Activated CD4-positive, alpha-beta T cell treated with anti-CD3 and anti-CD28 coated beads for 1 hour (primary cell): ENCODE measurements at places on chromosomes 4 and X.

- DNase-seq, result no peak
These were observed 207.5 kb downstream of the ANK2 start for GRCh38 chr4:113256946-113257345.

- no peak for DNase-seq
These were observed 94.3 kb downstream of the CT47B1 start for GRCh38 chrX:120781403-120781802.

GRCh38 chrX:7435822-7436221 is 287.9 kb upstream of the PUDP start:
- DNase-seq, result no peak

DNA sequence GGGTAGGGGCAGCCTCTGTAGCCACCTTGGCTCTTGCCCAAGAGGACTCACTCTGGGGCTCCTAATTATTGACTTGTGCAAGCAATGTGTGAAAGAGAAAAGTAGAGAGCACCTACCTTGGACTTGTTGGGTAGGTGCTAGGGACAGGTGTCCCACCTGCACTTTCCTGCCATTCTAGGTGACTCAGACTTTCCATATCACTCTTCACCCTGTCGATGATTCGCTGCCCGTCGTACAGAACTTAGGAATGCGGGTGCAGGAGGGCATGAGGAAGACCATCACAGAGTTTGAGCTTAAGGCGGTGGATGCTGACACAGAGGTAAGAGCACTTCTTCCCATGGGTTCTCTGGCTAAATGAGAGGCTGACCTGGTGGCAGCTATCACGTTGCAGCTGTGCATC is 87.3 kb upstream of the ANXA3 start:
- DNase-seq, result no peak

GRCh38 chr4:75547647-75548387 is 8.0 kb upstream of the ODAPH start:
- DNase-seq, result no peak

GRCh38 chrX:149711545-149712236 is at the start of gene MAGEA11:
MAGEA11 (plus strand) TSS chrX:149712060; CDS start chrX:149713160, 1,100 bp downstream.
- no peak for DNase-seq

DNA sequence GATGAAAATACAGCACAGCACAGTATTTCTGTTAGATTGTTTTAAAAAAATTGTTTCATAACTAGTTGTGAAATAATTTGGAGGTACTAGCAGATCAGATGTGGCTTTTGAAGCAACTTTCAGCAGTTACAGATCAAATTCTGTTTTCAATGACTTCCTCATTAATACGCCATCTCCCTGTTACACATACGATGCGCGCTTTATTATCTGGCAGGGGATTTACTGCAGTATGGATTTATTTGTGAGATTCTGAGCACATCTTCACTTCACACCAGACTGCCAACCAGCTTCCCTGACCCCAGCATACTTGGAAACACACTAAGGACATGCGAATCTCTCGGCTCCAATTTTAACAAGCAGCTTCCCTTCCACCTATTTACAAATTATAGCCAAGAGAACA is 235.5 kb upstream of the DIAPH2 start:
- no peak for DNase-seq

DNA sequence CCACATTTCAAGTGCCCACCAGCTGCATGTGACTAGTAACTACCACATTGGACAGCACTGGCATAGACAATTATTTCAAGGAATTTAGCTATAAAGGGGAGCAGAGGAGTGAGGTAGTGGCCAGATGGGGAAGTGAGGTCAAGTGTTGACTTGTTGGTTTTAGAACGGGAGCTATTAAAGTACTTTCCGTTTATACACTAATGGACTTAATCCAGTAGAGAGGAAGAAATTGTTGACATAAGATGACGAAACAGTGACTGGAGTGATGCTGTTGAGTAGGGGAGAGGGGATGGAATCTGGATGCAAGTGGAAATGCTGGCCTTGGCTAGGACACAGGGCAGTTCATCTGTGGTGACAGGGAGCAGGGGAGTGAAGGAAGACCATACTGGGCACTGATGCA is 154.4 kb downstream of the AMMECR1 start:
- DNase-seq, result no peak

DNA sequence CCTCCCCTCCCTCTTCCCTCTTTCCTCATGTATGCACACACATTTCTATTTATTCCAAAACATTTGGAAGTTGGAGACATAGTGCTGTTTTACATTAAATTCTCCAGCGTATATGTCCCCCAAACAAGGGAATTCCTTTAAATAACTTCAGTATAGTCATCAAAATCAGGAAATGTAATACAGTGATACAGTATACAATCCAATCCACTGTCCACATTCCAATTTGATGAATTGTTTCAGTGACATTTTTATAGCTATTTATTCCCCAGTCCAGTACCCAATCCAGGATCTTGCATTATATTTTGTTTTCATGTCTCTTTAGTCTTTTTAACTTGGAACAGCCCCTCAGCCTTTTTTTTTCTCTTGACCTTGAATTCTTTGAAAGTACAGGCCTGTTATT is 233.0 kb downstream of the DKK2 start:
- DNase-seq, result no peak
